Right cardiac atrium (tissue), 5 donors: ENCODE measurements at places on chromosomes 6 and 20. TPM values are rescaled to one million over a fixed set of nuclear protein-coding genes. Genes with fewer than 3 reads are reported as not detected.

The PLAGL2 gene
- polyA plus RNA-seq = 4.1 TPM

The OPRM1 gene
- polyA plus RNA-seq = not detected

The ULBP3 gene
- 0.43 TPM for polyA plus RNA-seq

The KIF25 gene
- 0.25 TPM for polyA plus RNA-seq

The MOG gene
- 4.8 TPM for polyA plus RNA-seq

The HECA gene
- polyA plus RNA-seq = 19.4 TPM

The DSP gene
- polyA plus RNA-seq = 94.7 TPM

The GSTA2 gene
- polyA plus RNA-seq = not detected

The SIGLEC1 gene
- polyA plus RNA-seq = 4.2 TPM

The TFAP2D gene
- not detected for polyA plus RNA-seq

The SLC13A3 gene
- polyA plus RNA-seq = 0.50 TPM

The CAGE1 gene
- not detected for polyA plus RNA-seq

The FAM184A gene
- 2.9 TPM for polyA plus RNA-seq

The SULF2 gene
- polyA plus RNA-seq = 25.4 TPM

The OR2B2 gene
- not detected for polyA plus RNA-seq

The BANF2 gene
- polyA plus RNA-seq = not detected

The VNN1 gene
- 0.29 TPM for polyA plus RNA-seq

The DUSP15 gene
- polyA plus RNA-seq = 11.0 TPM

The SOBP gene
- 10.4 TPM for polyA plus RNA-seq

The RPS21 gene
- 2,060 TPM for polyA plus RNA-seq

The RIPOR2 gene
- 0.59 TPM for polyA plus RNA-seq

The CRISP3 gene
- not detected for polyA plus RNA-seq

The PNPLA1 gene
- not detected for polyA plus RNA-seq

The MCHR2 gene
- not detected for polyA plus RNA-seq

The C6orf132 gene
- 1.8 TPM for polyA plus RNA-seq

The TRIM31 gene
- polyA plus RNA-seq = not detected

The TMEM170B gene
- polyA plus RNA-seq = 1.8 TPM

The BTN1A1 gene
- not detected for polyA plus RNA-seq

The FNDC1 gene
- 0.07 TPM for polyA plus RNA-seq

The ADTRP gene
- polyA plus RNA-seq = 0.05 TPM

The TPX2 gene
- polyA plus RNA-seq = 0.41 TPM

The SYS1 gene
- 17.1 TPM for polyA plus RNA-seq

The TRERF1 gene
- 1.2 TPM for polyA plus RNA-seq

The UNC5CL gene
- polyA plus RNA-seq = 0.68 TPM

The PDYN gene
- not detected for polyA plus RNA-seq

The PXMP4 gene
- 4.2 TPM for polyA plus RNA-seq

The SLC2A10 gene
- 4.6 TPM for polyA plus RNA-seq

The FOXS1 gene
- 3.0 TPM for polyA plus RNA-seq

The SERPINB1 gene
- 23.6 TPM for polyA plus RNA-seq

The RGS17 gene
- 0.07 TPM for polyA plus RNA-seq

The NUS1 gene
- 12.5 TPM for polyA plus RNA-seq

The CLIC1 gene
- polyA plus RNA-seq = 116 TPM

The CCM2L gene
- polyA plus RNA-seq = 10.3 TPM

The LY6G6D gene
- polyA plus RNA-seq = not detected

The PAK5 gene
- polyA plus RNA-seq = 0.07 TPM

The GSTA3 gene
- not detected for polyA plus RNA-seq

The EPB41L2 gene
- 30.2 TPM for polyA plus RNA-seq

The COX4I2 gene
- 29.5 TPM for polyA plus RNA-seq

The PROKR2 gene
- polyA plus RNA-seq = not detected

The SFTA2 gene
- polyA plus RNA-seq = not detected

The PARD6B gene
- polyA plus RNA-seq = 0.93 TPM
